ENCODE measurements at places on chromosomes 3 and 15.

GRCh38 chr15:37289109-37289765 is 188.9 kb upstream of the MEIS2 start:
- no peak for DNase-seq

DNA sequence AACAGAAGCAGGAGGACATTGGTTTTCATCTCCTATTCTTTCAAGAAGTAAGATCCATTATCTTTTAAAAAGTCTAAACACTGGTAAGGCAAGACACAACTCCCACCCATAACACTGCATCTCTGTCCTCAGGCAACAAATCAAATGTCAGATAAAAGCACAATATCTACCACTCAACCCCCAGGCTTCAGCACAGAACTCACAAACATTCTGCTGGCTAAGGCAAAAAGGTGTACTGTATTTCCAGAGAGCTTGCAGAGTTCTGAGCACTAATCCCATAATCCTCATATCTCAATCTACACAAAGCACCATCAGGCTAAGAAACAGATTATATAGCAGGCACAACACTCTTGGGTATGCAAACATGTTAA is 20.9 kb downstream of the RAF1 start:
- no peak for DNase-seq

DNA sequence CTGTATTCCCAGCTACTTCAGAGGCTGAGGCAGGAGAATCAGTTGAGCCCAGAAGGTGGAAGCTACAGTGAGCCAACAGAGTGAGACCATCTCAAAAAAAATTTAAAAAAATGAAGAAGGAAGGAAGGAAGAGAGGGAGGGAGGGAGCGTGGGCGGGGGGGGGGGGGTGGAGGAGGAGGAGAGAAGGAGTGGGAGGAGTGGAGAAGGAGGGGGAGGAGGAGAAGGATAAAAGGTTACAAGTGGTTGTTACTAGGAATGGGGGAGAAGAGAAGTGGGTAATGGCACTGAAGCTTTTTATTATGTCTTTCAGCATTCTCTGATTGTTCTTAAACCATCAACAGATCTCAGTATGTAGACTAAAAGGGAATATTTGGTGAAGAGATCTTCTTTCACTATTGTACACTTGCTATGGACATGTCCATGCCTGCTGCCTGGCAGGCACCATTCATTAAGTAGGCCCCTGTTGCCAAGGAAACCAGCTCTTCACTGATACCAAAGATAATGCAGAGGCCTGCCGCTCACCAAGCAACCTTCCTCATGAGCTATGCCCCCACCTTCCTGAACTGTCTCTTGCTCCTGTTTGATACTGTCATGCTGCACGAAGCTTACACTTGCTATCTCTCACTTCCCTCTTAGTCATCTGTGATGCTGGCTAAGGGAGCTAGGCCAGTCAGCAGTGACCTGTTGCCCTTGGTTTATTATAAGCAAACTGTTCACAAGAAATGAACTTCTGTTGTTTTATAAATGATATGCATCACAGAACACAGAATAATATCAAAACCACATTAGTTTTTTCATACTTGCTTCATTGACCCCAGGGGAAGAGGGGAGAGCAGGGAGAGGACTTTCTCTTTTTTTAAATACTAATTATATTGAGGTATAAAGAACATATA is 23.1 kb downstream of the EPM2AIP1 start:
- DNase-seq, result peak; percentile 27

DNA sequence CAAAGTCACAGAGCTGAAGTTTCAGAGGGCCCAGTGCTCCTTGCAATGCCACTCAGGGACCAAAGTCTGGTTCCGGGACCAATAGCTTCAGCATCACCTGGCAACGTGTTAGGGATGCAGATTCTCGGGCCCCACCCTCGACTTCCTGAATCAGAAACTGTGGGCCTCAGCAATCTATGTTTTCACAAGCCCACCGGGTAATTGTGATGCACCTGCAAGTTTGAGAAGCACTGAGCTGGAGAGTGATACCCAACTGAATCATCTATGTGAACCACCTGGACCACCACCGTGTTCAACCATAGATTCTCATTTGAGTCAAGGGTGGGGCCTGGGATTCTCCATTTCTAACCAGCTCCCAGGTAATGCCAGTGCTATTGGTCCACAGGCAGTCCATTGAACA is 55.7 kb downstream of the CORO2B start:
- DNase-seq, result no peak

- DNase-seq, result no peak
Measured at GRCh38 chr3:133890972-133891644, 4.6 kb downstream of the RAB6B start.

DNA sequence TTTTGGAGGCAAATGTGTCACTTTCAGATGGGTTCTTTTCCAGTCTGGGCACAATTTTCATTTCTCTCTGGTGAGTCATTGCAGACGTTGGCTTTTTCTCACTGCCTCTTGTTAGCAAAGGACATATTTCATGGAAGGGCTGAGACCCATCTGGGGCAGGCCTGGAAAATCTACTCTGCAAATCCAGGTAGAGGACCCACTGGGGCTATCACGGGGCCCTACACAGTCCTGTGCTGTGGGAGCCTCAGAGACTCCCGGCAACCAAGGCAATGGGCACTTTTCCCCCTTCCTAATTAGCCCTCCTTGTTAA is 58.0 kb downstream of the HRH1 start:
- DNase-seq, result no peak

DNA sequence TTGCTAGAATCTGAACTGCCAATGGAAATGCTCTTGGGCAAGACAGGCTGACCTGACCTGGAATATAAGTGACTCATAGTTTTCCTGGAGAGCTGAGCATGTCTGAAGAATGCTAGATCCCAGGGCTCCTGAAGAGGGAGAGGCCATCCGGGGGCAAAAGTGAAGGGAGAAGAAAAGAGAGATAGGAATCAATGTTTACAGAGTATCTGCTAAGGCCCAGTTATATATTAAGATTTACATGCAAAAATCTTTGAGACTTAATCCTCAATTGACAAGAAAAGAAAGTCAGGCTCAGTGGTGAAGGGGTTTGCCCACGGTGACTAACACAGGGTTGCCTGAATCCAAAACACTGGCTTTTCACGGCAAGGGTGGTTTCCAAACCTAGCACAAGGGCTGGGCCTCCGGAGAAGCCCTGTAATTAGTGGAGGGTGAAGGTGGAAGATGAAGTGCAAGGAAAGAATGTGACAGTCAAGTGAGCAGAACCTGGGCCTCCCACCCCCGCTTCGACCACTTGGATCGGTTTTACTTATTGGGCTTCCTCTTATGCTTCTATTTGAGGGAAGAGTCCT is 91.7 kb upstream of the FGF12 start:
- DNase-seq, result no peak

DNA sequence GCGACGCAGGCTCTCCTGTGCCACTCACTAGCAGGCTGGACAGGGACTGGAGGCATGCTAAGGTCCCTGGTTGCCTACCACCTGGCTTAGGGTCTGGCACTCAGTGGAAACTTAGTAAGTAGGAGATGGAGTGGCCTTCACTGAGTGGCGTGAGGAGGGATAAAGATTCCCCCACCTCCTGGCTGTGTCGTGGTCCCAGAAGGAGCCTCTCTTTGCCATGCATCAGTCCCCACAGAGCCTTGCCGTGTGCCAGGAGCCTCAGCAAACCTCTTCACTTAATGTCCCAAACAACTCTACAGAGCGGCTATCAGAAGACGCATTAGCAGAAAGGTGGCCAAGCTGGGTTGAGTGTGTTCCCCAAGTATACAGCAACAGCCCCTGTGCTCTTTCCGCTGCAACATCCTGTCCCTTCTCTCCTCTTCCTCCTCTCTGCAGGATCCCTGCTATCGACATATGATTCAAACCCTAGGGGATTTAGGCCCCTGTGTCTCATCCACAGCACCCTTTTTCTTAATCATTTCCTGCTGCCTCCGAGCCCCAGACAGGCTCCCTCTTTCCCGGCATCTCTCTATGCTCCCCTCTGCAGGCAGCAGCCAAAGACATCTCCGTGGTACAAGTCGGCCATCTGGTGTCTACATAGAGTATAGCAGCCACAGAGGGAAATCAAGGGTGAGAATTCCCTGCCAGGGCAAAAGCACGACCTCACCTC is 66.7 kb downstream of the SLC6A1 start:
- DNase-seq, result peak; percentile 32

- no peak for DNase-seq
Measured at GRCh38 chr3:17908399-17909191, 166.2 kb upstream of the TBC1D5 start.

DNA sequence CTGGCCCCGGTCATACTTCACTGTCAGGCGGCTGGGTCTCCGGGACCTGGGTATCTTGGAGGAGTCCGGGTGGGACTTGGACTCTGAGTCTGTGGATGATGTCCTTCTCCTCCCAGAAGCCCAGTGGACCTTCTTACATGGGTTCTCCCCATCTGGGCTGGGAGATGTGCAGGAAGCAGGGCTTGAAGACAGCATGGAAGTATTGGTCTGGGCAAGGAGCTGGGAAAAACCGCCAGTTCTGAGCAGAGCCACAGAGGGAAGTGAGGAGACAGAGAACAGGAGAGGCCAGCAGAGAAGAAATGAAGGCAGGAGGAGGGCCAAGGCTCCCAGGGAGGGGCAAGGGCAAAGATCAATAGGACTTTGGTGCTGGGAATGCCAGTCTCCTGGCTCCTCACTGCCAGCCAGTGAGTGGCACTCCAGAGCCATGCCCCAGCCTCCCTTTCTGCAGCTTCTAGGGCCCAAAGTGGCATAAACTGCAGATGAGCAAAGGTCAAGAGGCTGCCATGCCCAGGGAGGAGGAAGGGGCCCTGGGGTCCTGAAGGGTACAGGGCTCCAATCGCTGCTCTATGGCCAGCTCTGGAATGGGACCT is at the start of gene PPP1R14D:
TSS of gene PPP1R14D (minus strand) at position 262 of the 590 bp plus-strand sequence. CDS start at position 195, 67 bp downstream.
- no peak for DNase-seq

- DNase-seq, result no peak
Measured at GRCh38 chr15:67508407-67508806, 12.5 kb upstream of the C15orf61 start.

DNA sequence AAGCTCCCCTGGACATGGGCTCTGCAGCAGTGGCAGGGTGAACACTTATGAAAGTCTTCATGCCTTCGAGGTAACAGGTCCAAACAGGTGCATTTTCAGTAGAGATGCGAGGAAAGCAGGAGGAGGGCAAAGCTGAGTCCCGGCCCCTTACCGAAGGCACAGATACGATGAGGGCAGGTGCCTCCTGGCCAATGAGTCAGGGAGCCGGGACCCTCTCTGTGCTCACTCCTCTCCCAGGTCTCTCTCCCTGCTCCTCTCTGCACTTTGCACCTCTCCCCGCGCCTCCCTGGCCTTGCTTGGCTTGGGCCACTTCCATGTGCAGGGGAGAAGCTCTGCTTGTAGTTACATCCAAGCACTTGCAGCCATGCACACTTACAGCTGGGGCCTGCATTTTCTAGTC is 187.1 kb downstream of the ATP10A start:
- DNase-seq, result no peak

DNA sequence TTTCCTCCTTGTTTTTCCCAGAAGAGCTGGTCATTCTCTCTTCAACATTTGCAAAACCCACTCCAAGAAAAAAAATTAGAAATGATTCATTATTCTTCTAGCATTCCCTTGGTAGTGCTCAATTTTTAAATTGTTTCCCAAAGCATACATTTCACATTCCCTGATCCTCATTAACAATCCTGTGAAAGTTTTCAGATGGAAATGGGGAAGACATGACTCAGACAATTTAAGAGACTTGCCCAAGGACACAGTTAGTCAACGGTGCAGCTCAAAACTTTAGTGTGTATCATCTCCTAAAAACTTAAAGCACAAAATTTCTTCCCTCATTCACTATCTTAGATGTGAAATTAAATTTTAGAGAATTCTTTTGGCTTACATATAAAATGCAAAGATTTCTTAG is 17.1 kb upstream of the ABI3BP start:
- no peak for DNase-seq

DNA sequence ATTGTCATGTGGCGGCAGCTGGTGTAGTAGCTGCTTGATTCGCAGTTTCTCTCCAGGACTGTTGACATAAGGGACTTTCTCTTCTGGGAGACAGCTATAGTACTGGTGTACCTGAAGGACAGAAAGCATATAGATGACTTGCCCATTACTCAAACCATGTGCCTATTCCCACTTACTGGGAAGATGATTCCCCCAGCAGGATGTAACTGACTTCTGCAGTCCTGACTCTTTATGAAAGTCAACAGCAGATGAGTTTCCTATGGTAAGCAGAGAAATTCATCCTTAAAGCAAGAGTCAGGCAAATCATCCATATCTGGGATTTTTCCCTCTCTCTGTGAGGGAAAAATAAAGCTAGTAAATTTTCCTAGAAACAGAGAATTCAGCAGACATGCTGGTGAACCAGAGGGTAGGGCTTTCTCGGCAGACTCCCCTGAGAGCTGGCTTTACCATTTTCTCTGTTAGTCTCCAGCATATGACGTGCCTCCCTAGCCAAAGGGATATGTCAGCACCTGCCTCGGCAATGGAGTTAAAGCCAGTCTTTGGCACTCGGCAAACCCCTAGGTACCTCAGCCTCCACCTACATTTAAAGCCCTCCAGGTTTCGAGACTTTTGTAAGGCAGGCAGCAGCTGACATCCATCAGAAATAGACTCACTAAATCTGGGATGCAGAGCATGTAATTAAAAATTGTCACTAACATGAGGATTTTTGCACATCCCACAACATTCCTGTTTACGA is 62.1 kb downstream of the PRICKLE2 start:
- no peak for DNase-seq

- DNase-seq, result peak; percentile 32
Measured at GRCh38 chr3:195257454-195258448, 13.2 kb downstream of the XXYLT1 start.

DNA sequence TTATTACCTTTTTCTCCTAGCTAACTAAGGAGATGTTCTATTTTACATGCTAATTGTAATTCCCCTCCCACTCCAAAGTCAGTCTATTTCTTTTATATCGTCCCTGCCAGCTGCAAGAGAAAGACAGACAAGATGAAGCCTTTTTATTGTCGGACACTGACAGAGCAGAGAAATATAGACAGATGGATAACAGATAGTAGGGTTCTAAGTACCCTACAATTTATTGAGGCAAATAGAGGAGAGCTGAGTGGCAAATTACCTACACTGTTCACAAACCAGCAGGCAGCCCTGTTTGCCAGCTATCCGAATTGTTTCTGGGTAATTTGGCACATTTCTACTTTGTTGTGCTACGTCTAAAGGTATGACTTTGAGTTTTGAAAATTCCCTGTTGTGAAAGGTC is 392.3 kb upstream of the ZNF717 start:
- no peak for DNase-seq

DNA sequence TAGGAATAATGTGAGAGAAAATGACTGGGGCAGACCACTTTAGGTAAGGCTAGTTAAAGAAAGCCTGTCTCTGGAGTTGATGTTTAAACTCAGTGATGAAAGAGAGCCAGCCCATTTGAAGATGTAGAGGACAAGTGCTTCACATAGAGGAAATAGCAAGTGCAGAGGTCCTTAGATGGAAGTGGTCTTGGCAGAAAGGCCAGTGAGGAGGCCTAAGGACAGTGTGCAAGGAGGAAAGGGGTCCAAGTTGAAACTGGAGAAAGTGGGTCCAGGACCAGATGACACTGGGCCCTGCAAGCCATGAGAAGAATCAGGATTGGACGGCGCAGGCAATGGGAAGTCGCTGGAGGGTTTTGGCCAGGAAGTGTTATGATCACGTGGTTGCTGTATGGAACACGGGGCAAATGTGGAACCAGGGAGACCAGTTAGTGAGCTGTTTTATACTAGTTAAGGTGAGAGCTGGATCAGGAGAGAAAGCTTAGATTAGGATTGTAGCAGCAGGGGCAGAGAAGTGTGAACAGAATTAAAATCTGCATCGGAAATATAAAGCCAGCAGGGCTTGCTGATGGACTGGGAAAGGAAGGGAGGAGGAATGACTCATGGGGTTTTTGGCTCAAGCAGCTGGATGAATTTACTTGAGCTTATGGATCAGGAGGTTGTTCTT is 48.0 kb upstream of the SCAANT1 start:
- DNase-seq, result no peak

Data from NCI-H1694 (cell line).